Right ventricle myocardium inferior (tissue), 1 donor: ENCODE measurements at places on chromosomes 12 and 14. TPM values are rescaled to one million over a fixed set of nuclear protein-coding genes. Genes with fewer than 3 reads are reported as not detected.

- no peak for DNase-seq
These were observed 3.6 kb downstream of the YBX3 start for GRCh38 chr12:10719482-10719881.

DNA sequence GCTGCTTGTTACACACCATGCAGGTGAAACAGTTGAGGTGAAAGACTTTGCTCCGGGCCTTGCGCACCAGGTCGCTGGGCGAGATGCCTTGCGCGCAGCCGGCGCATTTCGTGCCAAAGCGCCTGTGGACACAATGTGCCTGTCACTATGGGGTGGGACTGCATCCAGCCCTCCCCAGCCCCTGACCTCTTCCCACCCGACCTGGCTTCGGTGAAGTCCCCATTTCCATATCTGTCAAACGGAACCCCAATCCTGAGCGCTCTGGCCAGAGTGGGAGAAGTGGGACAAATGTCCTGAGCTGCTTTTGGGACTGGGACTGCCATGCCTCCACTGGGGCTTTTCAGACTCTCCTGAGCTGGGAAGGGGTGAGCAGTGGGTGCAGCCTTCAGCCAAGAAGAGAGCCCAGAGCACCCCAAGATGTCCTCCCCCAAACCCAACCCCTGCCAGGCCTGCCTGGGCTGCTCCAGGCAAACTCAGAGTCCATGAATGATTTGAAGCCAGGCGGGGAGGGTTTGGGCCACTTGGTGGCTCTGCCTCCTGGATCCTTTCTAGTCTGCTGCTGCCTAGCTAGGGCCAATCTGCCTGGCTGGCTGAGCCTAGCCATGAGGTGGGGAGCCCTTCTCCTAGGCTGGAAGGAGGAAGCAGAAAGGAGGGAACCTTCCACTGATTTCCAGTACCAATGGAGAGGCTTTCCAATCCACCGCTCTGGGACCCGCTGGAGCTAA is 2.3 kb downstream of the LHX5 start:
- DNase-seq: no peak

GRCh38 chr12:130818635-130819576 is 20.1 kb downstream of the STX2 start:
- peak; percentile 85 for DNase-seq

IQSEC3 gene
- 2.3 TPM for total RNA-seq

TCL1A gene
- total RNA-seq: not detected

CSRP2 gene
- 55.8 TPM for total RNA-seq
